ENCODE measurements at places on chromosomes 3 and 15.

DNA sequence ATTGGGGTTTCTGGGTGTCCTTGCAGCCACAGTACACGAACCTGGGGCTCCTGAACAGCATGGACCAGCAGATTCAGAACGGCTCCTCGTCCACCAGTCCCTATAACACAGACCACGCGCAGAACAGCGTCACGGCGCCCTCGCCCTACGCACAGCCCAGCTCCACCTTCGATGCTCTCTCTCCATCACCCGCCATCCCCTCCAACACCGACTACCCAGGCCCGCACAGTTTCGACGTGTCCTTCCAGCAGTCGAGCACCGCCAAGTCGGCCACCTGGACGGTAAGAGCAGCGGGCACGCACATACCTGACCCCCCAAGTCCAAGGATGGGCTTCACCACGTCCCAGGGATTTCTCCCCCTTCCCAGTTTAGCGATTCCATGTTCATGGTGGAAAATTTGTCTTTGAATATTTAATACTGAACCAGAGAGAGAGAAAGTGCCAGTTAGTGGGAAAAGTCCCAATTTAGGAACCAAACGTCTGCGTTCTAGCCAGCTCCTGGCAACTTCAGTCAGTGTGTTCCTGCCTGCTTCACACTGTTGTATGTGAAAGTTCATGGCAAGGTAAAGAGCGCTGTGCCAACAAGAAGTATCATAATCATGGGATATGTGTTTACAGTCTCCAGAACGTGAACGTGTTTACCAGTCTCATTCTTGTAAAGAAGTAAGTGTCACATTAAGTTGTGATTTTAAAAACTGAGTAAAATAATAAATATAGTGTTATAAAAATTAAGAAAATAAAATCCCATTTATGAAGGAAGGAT is 177.2 kb downstream of the TP63 start:
- no peak for DNase-seq

DNA sequence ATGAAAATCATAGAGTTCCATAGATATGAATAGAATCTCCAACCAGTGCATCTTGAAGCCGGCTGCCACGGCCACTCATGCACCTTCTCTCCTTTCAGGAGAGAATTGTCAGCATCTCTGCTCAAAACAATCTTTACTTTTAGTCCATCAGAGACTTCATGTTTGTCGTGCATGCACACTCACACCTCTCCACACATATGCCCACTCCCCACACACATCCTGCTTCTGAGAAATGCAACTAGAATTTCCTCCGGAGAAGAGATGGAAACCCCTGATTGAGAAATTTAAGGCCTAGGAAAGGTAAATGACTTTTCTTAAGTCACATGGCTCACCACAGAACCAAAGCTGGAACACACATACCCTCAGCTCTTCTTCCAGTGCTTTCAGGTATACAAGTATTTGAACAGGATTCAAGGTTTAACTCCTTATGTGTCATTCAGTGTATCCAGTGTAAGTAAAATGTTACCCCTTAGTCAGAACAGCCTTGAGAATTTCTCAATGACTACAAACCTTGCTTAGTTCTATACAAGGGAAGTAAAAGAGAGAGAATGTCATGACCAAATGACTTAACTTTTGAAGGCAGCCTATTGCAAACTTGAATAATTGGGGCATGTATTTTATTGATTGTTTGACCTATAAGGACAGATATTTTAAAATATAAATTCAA is 69.1 kb upstream of the TSEN2 start:
- DNase-seq, result no peak

DNA sequence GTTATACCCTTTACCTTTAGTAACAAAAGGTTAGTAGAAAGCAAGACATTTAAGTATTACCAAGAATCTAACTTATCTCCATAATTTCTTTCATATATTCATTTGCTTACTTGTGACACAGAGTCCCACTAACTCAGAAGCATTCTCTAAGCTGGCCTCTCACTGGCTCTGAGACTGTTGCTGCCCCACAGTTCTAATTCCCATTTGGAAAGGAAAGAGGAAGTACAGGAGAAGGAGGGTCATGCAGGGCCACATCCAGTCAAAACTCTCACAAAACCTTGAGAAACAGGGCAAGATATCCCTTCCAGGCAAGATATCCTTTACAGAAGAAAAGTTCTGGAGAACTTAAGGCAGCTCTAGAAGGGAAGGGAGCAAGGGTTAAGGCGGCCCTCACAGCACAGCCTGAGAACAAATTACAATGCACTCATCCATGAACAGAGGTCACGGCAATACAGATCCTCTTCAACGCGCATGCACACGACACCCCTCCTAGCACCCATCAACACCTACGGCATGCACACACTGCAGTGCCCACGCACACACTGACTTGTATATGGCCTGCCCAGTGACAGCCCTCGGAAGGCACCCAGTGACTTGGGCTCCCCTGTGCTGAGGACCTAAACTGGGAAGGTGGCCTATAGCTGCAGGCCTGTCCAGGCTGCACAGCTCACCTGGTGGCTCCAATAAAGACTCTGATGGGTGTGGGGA is 13.0 kb upstream of the MYO5C start:
- no peak for DNase-seq

DNA sequence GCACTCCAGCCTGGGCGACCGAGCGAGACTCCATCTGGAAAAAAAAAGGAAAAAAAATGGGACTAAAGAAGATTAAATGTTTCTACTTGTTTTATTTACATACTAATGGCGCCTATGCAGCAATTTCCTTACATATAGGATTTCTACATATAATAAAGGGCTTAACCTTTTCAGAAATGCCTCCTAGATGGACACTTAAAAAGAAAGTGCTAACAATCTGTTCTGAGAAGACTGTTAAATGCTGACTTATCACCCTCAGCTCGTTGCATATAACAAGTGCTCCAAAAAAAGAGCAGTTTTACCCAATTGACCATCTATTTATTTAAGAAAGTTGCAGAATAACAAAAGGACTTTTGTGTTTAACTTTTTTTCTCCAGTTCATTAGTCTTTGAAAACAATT is 32.7 kb downstream of the DENND4A start:
- no peak for DNase-seq

DNA sequence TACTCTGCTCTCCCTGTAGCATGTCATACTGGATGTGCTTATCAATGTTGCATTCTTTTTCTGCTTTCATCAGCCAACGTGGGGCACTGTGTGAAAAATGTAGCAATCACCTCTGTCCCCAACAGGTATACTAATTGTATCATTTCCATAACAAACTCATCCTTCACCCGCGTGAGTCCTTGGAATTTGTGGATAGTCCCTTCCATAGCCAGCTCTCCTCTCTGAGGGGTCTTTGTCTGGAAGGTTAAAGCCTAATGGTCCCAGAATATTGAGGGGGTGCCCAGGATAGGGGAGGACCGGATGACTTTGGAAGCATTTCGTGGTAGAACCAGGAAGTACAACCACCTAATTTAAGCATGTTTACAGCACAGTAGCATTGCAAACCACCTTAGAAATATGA is 124.6 kb downstream of the FOXB1 start:
- no peak for DNase-seq

DNA sequence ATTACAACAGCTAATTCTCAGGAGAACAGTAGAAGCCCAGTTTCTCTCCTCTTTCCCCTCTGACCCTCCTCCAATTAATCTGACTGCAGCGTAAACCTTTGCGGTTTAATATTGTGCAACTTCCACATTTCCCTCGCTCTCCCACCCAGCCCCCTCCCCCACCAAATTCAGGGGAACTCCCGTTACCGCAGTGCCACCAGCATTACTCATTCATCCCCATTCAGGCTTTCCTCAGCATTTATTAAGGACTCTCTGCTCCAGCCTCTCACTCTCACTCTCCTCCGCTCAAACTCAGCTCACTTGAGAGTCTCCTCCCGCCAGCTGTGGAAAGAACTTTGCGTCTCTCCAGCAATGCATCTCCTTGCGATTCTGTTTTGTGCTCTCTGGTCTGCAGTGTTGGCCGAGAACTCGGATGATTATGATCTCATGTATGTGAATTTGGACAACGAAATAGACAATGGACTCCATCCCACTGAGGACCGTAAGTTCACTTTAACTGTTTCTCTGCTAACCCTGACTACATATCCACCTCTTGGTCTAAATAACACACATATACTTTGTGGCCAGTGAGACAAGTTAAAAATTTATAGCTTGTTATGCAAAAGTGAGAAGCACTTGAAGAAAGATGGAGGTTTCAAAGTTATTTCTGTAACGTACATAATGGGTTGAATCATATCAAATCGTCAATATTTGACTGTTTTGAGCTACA is at the start of gene PTX3:
Gene PTX3, plus strand, starts transcription at position 268 of the 709 bp plus-strand sequence. Its CDS starts 84 bp downstream, at position 352.
- peak; percentile 90 for DNase-seq

GRCh38 chr3:53571264-53571663 is 76.9 kb downstream of the CACNA1D start:
- no peak for DNase-seq

DNA sequence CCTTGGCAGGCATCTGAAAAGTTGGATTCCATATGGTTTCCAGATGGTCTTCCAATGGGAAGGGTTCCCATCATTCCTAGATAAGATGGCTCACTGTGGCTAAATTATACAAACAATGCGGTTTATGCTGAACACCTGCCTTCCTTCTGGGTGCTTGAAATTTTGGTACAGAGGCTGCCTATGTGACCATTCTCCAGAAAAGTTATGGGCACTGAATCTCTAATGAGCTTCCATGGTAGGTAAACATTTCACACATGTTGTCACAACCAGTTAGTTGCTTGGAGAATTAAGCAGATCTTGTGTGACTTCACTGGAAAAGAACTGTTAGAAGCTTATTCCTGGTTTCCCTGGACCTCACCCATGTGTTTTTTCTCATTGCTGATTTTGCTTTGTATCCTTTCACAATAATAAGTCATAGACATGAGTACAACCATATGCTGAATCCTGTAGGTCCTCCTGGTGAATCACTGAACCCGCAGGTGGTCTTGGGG is 30.1 kb downstream of the PLOD2 start:
- DNase-seq, result peak; percentile 95

Measured in AG10803 (cell line).